ENCODE measurements at places on chromosomes 16 and 17. TPM values are rescaled to one million over a fixed set of nuclear protein-coding genes. Genes with fewer than 3 reads are reported as not detected.
A peak's percentile ranks its signal among the peaks of the same experiment; 100 is the strongest.

DNA sequence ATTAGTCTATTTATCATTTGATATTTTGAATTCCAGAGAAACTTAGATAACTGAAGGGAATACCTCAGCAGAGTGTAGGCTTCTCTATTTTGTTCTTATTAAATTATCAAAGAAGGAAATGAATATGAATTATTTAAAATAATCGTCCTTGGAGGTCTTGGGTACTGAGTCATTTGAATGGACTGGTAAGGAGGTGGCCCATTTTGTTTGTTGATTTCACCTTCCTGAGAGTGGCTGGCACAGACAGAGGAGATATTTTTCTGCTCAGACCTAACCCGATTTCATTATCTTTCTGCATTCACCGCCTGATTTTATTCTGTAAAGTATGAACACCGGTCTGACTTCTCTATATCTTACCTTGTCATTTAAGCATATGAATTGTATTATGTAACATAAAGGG lies 88.0 kb downstream of the USP22 start:
- no peak for DNase-seq

The CHST4 gene
- not detected for total RNA-seq

The BRIP1 gene
- 4.3 TPM for total RNA-seq

DNA sequence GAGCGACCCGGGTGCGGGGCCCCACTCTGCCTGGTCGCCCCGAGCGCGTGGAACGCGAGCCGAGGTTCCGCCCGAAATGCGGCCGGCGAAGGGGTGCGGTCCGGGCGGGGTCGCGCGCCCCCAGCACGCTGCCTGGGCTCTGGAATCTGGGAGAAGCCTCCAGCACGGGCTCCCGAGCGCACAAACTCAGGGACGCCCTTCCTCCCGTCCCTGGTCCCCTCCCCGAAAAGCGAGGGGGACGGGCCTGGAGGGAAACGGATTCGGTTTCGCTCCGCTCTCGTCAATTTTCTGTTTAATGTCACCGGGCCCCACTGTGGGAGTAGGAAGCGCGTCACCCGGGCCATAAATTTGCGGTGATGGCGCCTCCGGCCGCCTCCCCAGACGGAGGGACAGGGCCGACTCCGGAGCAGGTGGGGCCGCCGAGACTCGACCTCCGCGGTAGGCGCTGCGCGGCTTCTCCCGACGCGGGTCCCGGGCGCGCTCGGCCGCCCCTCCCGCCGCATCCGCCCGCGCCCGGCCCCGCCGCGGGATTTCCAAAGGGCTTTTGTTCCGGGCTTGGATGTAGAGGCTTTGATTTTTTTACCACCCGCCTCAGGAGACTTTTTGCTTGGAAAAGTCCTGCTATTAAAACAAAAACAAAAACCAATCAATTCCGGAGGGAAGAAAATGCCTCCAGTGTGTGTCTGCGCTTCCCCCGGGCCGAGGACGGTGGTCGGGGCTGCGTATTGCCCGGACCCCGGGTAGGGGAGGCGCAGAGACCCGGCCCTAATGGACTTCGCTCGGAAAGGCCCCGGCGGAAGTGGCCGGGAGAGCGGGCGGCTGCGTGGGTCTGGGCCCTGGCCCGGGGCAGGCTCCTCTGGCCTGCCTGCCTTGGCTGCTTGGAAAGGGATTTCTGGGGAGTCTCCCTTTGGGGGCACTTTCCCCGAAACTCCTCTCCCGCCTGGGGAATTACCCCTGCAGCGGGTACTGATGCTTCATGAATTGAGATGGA lies 7.9 kb upstream of the BAHCC1 start:
- DNase-seq = peak; percentile 64

DNA sequence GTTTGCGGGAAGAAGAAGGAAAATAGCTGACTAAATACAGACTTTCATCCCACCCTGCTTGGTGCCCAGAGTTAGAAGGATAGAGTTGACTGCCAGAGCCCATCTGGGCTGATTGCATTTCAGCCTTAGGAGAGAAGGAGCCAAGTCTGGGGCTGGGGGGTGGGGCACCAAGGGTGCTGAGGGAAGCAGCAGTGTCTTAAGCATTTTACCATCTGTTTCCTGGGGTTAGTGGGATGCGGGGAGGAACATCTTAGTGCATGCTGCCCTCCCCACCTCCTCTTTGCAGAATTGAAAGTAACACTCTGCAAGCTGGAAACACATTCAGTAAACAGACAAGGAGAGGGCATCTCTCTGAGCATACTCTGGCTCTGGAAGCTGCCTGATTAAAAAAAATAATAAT lies 1.5 kb upstream of the ARL5C start:
- DNase-seq = no peak

DNA sequence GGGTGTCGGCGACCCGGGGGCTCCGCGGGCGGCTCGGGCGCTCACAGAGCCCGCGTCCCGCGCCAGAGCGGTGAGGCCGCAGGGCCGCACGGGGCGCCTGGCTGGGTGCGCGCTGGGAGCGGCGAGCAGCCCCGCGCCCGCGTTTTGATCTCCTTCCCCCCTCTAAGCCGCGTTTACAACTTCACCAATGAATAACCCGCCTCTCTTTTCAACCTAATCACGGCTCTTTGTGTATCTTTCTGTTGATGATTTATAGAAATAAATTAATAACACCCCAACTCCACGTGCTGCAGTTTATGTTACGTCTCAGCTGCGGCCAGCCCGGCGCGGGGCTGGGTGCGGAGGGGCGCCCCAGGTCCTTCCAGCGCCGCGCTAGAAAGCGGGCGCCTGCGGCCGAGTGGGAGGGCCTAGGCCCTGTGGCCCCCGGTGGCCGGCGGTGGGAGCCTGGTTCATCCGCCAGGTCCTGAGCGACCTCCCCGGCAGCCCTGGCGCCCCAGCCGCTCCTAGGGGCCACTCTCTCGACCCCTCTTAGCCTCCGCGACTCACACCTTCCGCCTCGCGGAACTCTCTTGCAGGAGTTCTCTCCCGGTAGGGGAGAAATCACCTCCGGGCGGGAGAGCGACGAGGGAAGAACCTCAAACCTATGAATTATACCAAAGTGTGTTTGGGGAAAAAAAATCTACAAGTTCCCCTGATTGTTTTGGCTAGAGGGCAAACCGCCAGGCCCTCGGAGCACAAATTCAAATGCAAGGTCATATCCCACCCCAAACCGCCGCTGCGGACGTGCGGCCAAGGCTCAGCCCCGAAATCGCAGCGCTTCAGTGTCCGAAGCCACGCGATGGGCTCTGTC lies 1.9 kb downstream of the HNF1B start:
- DNase-seq = no peak

The GPR142 gene
- 0.68 TPM for total RNA-seq

The PRAC1 gene
- total RNA-seq = not detected

The SERPINF2 gene
- total RNA-seq = 0.17 TPM

DNA sequence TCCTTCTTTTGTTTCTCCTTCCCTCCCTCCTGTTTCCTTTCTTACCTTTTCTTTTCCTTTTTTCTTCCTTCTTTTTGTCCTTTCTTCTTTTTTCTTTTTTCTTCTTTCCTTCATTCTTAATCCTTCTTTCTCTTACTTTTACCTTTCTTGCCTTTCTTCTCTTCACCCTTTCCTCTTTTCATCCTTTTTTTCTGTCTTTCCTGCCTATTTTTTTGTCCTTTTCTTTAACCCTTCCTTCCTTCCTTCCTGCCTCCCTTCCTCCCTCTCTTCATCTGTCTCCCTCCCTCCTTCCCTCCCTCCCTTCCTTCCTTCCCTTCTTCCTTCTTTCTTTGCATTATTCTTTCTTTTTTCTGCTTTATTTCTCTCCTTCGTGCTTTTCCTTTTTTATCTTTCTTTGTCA lies 160.7 kb downstream of the AXIN2 start:
- DNase-seq = no peak

- peak; percentile 56 for DNase-seq
Measured at GRCh38 chr16:53817117-53817755, 113.3 kb downstream of the FTO start.

GRCh38 chr17:76024353-76024752 lies 2.8 kb downstream of the EVPL start:
- no peak for DNase-seq

The SRP68 gene
- total RNA-seq = 60.7 TPM

The DPEP2 gene
- 2.9 TPM for total RNA-seq

- DNase-seq = no peak
Measured at GRCh38 chr16:78154729-78155461, 55.4 kb downstream of the WWOX start.

- peak; percentile 44 for DNase-seq
Measured at GRCh38 chr16:67529582-67530012, 968 bp downstream of the RIPOR1 start.

DNA sequence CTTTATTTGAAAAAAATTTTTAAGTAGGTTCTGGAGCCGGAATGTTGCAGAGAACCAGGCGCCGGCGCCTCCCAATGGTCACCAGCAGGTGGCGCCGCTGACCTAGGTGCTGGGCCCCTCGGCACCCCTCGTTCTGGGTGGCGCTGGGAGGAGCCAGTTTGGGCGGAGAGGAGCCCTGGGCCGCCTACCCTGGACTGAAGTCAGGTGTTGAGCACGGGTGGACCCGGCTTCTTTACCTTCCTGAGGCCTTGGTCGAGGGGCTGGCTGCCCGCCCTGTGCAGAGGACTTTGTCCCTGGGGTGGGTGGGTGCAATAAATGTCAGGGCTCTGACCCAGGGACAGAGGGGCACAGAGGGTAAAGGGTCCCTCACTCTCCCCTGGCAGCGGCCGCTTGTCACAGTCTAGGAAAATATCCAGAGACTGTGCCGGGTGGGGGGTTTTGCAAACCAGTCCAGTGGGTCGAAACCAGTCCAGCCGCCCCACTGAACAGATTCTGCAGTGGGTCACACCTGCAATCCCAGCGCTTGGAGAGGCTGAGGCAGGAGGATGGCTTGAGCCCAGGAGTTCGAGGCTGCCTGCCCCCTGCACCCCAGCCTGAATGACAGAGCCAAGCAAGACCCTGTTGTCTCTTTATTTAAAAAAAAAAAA lies 30.1 kb upstream of the TNFRSF13B start:
- DNase-seq = peak; percentile 69

The FBXW10B gene
- 0.79 TPM for total RNA-seq

GRCh38 chr17:8153525-8153956 lies 1.3 kb upstream of the PER1 start:
- DNase-seq = peak; percentile 97

The KRT222 gene
- 0.34 TPM for total RNA-seq

- no peak for DNase-seq
Measured at GRCh38 chr17:183021-183420, 1.6 kb upstream of the DOC2B start.

The TMUB2 gene
- total RNA-seq = 37.0 TPM

DNA sequence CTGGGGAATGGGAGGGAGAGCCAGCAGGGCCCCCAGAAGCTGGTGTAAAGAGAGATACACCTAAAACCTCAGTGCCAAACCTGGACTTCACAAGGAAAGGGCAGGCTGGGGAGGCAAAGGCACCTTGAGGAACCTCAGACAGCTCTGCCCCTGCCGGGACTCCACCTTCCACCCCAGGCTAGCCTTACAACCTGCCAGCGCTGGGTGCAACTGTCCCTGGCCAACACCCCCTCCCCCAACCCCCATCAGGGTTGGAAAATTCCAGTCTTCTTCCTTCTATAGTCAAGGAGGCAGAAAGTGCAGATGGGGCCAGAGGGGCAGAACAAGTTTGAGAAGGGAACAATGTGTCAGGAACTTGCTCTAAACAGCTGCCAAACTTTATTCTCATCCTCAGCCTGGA lies 2.2 kb downstream of the YBX2 start:
- no peak for DNase-seq

GRCh38 chr17:30942308-30943079 lies 20.7 kb downstream of the ADAP2 start:
- no peak for DNase-seq

The PYY gene
- not detected for total RNA-seq

- DNase-seq = no peak
Measured at GRCh38 chr17:75241996-75242460, 19.4 kb downstream of the GGA3 start.

- peak; percentile 41 for DNase-seq
Measured at GRCh38 chr17:35171834-35172233, 22.4 kb downstream of the SLC35G3 start.

- DNase-seq = no peak
Measured at GRCh38 chr16:23505180-23505665, 5.1 kb downstream of the GGA2 start.

DNA sequence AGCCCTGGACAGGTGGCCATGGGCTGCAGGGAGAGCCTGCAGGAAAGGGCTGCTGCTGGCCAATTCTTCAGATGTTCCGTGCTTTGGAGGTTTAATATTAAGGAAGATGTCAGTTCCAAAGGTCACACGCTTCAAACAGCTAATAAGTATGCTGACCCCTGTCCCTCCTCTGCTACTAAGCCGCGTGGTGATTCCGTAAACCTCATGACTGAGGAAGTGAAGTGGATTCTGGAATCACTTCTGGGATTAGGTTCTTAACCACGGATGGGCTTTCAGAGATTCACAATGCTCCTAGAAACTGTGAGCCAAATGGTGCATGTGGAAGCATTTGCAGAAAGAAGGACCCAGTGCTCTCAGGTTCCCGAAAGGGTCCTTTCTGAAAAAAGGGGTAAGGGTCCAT lies 28.5 kb upstream of the ERN1 start:
- DNase-seq = no peak

The HOXB1 gene
- total RNA-seq = not detected

The CRHR1 gene
- total RNA-seq = not detected

The OR3A3 gene
- total RNA-seq = not detected

- DNase-seq = no peak
Measured at GRCh38 chr16:31184888-31185287, 4.9 kb downstream of the FUS start.

DNA sequence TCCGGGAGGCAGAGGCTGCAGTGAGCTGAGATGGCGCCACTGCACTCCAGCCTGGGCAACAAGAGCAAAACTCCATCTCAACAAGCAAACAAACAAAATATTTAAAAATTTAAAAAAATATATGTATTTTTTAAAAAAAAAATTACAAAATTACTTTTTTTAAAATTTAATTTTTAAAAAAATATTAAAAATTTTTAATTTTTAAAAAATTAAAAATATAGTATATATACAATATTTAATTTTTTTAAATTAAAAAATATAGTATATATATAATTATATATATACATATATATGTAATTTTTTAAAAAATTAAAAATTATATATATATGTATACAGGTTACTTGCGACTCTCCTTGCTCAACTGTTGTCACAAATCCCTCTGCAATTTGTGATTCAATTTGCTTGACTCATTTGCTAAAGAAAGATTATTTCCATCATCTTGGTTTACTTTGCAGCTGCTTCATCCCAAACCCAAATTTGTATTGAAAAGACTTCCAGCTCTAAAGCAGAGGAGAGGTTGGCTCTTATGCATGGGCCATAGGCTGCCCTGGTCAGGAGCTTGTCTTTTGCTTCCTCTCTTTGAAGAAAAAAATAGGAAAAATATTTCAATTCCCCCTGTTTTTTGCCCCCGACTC lies 247.4 kb upstream of the IRX3 start:
- DNase-seq = no peak

The KIAA0753 gene
- total RNA-seq = 11.7 TPM

GRCh38 chr16:86134802-86135461 lies 236.0 kb downstream of the IRF8 start:
- no peak for DNase-seq

The SKAP1 gene
- total RNA-seq = 0.17 TPM

The CHAD gene
- total RNA-seq = not detected

GRCh38 chr17:69651921-69652320 lies 237.4 kb downstream of the MAP2K6 start:
- no peak for DNase-seq

- DNase-seq = peak; percentile 36
Measured at GRCh38 chr16:27449434-27450195, 47.6 kb downstream of the IL21R start.

All from dermis blood vessel endothelial cell (primary cell).